ENCODE measurements at places on chromosomes 6 and 20.

DNA sequence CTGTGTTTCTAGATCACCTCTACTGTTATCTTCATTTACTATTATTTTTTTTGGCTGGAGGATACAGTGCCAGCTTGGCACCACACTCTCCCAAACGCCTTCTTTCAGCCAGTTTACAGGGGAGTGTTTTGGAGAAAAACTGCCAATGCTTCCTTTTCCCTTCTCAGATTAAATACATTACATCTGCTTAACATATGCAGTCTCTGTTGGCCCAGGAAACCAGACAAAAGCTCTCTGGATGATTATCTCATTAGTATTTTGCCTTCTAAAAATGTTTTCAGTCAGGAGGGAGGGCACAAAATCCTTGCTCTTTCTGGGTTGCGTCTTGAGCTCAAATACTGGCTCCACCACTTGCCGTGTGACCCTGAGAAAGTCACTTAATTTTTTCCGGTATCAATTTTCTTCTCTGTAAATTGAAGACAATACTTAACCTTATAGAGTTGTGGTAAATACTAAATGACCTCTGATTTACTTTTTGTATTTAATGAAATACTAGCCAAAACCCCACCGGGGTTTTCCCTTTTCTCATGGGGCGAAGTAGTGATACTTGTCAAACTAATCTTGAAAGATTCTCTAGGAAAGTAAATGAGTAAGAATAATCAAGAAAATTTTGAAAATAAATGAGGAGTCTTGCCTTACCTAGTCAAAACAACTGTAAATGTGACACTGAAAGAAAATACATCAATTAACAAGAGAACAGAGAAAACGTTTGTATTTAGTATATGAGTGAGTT is 146.2 kb downstream of the MMS22L start:
- no peak for DNase-seq

DNA sequence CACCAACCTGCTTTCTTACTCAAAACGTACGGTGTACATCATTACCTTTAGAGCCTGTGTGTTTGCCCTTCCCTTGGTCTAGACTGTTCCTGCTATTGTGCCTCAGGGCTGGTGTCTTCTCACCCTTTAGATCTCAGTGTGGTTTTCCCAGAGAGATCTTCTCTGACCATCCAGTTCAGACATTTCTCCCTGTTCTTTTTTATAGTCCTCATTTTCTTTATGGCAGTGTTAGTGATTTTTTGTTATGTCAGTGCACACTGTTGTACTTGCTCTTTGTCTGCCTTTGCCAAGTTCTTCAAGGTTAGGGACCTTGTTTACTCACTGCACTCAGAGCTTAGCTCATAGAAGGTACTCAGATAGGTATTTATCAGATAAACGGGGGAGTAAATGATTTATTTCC is 82.8 kb downstream of the ATRN start:
- DNase-seq = no peak

GRCh38 chr6:158852312-158853071 is 33.3 kb upstream of the EZR start:
- peak; percentile 42 for DNase-seq

GRCh38 chr6:144029452-144029851 is 21.4 kb upstream of the PLAGL1 start:
- no peak for DNase-seq
